GF-D8 (cell line): ENCODE measurements at places on chromosomes 5 and 9.

DNA sequence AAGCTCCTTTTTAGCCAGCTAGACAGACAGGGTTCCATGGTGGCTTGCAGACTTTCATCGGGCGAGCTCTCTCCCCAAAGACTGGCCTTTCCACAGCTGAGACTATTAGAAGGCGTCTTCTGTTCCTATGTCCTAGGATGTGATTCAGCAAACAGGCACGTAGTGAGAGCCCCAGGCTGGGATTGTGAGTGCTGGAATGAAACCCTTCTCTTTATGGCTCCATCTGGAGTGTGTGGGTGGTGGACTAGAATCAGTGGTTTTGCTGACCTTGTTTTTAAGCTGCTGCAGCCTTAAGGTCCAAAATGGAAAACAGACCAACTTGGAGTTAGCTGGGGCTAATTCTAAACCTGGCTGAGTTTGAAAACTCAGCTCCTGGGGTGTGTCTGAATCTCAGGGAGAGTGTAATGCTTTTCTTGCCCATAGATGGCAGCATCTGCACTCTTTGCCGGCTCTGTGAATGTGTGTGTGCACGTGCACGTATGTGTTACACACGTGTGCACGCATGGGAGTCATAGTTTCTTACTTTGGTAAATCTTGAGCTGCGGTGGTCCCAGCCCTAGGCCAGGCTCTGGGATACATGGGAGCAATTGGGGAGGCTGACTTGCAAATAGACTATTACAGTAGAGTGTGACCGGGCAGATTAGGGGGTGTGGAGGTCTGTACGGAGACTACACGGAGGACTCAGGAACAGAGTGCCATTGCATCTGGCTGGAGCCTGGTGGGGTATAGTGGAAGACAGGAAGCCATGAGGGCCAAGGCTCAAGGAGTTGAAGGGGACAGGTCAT is 10.7 kb downstream of the GSN start:
- DNase-seq: peak; percentile 59

DNA sequence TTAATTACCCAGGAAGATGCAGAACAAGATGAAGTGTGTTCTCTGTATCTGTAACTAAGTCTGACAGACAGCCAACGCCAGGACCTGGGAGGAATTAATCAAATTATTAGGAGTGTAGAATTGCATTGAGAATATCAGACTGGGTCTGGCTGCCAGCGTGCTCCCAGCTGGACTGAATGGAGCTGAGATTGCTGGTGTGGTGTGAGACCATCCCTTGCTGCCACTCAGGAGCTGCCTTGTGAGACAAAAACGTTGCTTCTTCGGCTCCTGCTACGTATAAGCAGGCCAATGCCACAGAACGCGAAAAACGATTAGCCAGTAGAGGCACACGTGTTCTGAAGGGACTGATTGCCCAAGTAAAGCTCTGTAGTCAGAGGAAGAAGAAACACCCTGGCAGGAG is 66.8 kb downstream of the AMBP start:
- no peak for DNase-seq

GRCh38 chr9:34633851-34634550 is 3.6 kb downstream of the SIGMAR1 start:
- peak; percentile 50 for DNase-seq

GRCh38 chr9:125172031-125172755 is 17.4 kb downstream of the PPP6C start:
- peak; percentile 8 for DNase-seq

GRCh38 chr5:9761706-9762105 is 131.6 kb upstream of the TAS2R1 start:
- no peak for DNase-seq

- no peak for DNase-seq
Measured at GRCh38 chr5:109035436-109035835, 287.7 kb downstream of the FER start.

DNA sequence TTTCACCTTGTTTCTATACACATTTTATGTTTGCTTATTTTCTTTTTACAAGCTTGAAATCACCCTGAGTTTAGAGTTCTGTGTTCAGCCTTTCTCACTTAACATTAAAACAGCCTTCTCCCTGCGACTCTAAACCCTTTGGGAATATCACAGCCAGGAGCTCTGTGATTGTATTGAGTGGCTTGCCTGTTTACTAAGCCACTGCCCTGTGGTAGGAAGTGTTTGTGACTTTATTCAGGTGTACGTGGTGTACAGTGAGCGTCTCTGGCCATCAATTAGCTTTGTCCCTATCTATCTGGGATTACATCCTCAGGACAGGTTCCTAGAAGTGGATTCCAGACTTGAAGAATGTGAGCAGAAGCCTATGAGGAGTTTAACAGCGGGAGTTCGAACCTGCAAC is 11.0 kb upstream of the NEURL1B start:
- no peak for DNase-seq

- DNase-seq: no peak
Measured at GRCh38 chr5:171311322-171312077, 2.5 kb downstream of the TLX3 start.

GRCh38 chr9:94822273-94822672 is 95.8 kb downstream of the AOPEP start:
- no peak for DNase-seq

- no peak for DNase-seq
Measured at GRCh38 chr5:126004636-126005035, 418.6 kb upstream of the GRAMD2B start.

DNA sequence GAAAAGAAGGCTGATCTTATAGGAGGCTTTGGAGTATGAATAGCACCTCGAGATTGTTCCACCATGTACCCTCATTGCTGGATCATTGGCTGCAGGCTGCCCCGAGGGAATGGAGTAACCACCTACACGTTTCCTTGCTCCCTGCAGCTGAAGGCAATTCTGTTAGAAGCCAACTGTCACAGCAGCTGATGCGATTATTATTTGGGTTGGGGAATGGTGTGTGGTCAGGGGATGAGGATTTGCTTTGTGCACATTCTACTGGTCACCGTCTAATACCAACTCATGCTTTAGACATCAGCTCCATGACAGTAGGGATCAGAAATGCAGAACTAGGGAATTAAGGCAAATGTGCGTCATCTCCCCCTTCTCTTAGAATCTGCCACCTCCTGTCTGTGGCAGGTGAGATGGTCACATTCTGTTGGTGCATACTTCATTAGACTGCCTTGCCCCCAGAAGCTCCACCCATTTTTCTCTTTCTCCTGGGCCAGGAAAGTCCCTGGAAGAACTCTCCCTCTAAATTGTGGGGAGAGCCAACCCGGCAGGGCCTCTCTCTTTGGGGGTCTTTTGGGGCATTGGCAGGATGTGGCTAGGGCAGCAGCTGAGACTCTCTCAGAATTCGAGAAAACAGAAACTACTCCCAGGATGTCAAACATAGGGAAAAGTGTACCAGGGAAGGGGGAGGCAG is 32.8 kb downstream of the NEUROG1 start:
- DNase-seq: no peak

GRCh38 chr5:148491793-148492184 is 108.0 kb downstream of the FBXO38 start:
- DNase-seq: no peak

- no peak for DNase-seq
Measured at GRCh38 chr9:108854094-108854493, 1.7 kb downstream of the ACTL7B start.

DNA sequence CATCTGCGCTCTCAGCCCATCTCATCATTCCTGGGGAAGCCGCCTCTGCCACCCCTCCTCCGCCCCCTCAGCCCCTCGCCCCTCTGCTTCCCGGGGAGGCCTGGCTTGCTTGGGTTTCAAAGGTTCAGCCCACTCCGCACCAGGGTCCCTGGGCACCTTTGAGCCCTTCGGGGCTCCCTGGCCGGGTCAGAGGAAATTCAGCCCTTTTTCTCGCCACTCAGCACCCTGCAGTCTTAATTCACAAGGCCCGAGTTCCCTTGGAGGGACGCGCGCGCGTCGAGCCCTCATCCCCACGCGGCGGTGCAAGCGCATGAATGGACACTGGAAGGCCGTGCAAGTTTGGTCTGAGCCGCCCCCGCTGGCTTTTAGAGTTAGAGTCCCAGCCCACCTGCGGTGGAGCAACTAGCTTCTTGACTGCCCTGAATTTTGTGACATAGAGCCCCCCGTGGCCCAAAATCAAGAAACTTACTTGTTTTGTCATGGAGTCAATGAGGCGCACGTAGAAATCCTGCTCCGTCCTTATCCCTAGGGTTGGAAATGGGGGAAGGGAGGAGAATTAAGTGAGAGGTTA is 4.5 kb downstream of the EBF1 start:
- no peak for DNase-seq

GRCh38 chr5:79666758-79667157 is 22.9 kb upstream of the CMYA5 start:
- no peak for DNase-seq

GRCh38 chr9:20689833-20690232 is 5.8 kb downstream of the FOCAD start:
- no peak for DNase-seq

- no peak for DNase-seq
Measured at GRCh38 chr9:123742009-123742767, 187.7 kb downstream of the DENND1A start.

- DNase-seq: no peak
Measured at GRCh38 chr5:116564312-116564711, 10.3 kb downstream of the SEMA6A start.

- no peak for DNase-seq
Measured at GRCh38 chr5:169442403-169442874, 141.1 kb upstream of the SPDL1 start.

- DNase-seq: no peak
Measured at GRCh38 chr5:133338504-133339355, 273.6 kb downstream of the FSTL4 start.

DNA sequence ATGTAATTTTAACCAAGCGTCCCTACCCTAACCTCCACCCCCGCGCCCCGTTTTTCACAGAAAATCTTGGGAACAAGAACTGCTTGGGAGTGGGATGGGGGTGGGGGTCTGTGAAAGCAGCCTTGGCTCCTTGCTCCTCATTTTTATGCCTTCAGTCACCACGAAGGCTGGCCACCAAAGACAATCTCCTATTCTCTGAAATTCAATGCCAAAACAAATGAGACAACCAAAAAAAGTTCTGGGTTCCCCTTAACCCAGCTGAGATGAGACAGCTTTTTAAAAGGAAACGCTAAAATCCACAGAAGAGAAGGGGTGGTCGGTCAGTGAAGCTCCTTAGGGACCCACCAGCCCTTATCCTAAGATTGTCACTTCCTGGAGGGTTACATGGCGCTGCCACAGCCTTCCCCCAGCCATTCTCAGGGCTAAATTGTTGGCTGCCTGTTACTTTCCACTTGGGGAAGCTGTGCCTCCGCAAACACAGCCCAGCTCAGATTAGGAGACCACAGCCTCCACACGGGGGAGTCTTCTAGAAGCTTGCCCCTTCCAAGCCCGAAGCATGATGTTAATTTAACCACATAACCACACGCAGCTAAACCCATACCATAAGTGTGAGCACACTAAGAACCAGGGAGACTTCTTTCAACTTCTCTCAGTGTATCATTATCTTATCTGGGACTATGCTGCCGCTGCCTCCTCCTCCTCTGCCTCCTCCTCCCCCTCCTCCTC is 136.3 kb downstream of the FOXD1 start:
- DNase-seq: no peak

DNA sequence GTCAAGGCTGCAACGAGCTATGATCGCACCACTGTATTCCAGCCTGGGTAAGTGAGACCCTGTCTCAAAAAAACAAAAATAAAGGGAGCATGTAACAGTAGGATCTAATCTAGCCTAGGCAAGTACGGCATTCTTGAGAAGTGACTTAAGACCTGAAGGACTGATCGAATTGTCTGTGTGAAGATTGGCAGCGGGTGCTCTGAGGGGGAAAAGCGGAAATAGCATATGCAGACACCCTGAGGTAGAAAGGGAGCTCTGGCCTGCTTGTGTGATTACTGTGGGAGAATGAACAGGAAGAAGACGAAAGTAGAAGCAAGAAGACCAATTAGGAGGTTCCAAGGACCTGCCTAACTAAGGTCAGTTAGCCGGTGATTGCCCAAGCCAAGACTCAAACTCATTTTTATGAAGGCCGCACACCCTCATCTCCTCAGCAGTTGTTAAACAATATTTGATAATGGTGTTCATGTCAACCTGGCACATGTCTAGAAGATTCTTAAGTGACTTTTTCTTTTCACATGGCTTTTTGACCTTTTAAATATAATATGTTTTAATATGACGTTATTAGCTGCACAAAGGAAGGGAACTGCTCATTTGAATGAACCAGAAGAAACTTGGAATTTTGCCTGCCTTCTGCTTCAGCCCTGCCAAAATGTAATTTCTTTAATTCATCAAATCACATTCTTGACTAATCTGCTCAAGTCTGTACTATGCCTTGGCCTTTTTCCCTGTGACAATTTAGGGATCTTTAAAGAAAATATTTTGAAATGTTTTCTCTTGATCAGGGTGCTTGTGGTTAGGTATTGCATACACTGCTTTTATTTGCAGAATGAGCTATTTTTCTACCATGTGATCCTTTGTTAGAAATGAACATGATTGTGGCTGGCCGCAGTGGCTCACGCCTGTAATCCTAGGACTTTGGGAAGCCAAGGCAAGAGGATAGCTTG is 289.2 kb upstream of the DMRT1 start:
- DNase-seq: no peak

- no peak for DNase-seq
Measured at GRCh38 chr9:93827545-93828330, 127.4 kb downstream of the BARX1 start.

DNA sequence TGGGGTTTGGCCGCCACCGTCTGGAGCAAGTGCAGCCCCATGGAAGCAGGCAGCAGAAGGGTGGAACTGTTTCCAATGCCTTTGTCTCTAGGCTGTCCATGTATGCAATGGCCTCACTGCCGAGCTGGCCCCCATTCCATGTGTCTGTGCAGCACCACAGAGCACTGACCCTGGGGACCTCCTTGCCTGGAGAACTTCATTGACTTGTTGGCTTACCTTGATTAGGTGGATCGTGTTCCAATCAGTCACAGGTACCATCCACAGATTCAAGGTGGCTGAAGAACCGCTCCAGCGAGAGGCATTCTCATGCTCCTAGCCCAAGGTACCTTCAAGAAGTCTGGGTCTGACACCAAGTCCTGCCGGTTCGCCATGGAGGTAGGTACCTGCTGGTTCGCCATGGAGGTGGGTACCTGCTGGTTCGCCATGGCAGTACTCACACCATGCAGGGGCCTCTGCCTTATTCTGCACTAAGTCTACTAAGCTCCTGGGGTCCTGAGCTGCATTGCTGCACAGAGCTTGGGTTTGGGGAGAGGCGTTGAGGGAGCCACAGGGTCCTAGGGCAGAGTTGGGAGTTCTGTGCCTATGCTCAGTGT is 358.3 kb upstream of the IRX1 start:
- DNase-seq: no peak

DNA sequence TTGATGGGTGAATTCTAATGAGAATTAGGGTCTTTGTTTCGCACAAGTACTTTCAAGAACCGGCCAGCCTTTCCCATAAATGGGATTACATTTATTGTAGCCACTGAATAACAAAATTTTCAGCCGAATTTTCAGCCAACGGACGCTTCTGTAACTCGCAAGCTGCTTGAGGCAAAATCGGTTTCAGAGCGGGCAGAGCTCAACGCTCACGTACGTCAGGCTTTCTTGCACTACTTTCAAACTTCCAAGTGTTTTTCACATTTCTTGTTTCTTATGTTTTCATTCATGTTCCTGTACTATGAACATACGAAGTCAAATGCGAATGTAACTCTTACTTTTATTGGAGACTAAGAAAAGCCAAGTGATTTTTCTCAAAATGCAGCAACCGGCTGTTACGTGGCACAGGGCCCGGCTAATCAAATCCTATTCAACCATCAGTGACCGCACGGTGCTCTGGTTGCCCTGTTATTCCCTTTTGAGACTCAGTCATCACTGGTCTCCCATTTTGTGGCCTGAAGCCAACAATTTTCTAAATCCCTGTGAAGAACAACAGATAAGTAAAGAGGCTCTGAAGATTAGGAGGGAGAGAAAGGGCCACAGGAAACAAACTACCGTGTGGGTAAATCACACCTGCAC is 68.5 kb downstream of the SLC28A3 start:
- no peak for DNase-seq
